Pons (tissue), 1 donor: ENCODE measurements at places on chromosomes 3 and 15.
A peak's percentile ranks its signal among the peaks of the same experiment; 100 is the strongest.

DNA sequence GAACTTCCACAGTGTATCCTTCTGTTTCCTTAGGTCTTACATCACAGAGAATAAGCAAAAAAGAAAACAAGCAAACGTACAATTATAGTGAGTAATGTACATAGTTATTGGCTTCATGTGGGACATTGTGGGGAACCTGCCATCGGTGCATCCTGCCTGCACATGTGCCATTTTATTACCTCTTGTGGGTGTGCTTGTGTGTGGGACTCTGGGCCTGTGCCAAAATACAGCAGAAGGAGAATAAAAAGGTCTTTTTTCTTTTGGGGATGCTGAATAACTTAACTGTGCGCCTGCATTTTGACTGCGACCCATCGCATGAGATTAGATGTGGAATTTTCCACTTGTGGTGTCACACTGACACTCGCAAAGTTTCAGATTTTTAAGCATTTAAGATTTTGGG, 169.6 kb upstream of the DCBLD2 start:
- DNase-seq: no peak

DNA sequence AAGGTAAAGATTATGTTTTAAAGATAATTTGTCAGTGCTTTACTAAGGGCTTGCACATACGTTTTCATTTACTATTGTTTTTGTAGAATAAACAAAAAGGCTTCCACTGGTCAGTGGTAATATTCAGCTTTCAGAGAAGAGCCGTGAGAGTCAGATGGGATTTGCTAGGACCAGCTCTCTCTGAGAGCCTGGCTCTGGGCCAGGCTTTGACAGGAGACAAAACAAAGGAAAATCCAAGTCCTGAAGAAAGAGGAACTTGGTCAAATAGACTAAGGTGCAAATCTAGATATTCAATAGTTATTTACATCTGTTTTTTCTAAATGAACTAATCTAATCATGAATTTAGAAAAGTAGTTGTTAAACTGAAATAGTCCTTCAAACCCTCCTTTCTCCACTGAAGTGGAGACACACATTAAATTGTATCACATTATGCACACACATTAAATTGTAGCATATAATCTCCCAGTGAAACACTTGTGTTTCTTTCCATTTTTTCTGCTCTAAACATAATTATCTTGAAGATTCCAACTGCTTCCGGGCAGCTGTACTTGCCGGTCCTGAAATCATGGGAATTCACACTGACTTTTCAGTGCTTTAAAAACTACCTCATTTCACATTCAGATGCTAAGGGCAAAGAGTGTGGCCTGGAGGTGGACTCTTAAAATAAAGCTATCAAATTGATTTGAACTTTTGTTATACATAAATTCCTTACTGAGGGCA, 55.1 kb upstream of the FILIP1L start:
- DNase-seq: peak; percentile 28

DNA sequence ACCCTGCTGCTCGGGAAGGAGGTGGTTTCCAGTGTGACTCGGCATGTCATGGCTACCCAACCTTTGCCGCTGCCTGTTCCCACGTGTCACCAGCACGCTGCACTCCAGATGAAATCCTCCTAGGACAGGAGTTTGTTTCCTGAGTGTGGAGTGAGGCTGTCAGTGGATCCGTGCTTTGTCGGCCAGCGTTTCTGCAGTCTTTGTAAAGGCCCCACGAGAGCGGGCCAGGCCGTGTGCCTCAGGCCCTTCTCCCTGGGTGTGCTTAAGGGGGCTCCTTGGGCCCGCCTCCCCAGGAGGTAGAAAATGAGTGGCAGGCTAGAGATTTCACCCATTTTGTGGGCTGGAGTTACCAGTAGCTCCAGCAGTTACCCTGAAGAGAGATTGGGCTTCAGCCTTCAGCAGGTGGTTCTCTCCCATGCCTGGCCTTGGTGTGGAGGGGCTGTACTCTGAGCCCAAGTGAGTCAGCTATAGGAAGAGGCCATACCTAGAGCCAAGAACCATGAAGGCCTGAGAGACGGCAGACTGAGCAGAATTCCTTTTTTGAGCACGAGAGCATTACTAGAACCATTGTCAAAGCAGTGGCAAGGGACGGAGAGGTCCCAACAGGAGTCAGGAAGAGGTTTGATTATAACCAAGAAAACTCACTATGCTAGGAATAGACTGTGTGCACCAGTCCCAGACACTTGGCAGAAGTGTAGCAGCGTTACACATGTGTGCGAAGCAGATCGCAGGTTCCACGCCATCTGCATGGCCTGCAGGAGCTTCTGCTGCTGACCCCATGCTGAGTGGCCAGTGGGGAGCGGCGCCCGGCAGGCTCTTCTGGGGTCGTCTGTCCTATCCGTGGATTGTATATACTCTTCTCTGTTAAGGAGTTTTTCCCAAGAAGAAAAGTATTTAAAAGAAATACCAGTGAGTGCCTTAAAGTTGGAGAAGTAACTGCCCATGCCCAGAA, 14.5 kb downstream of the MAP6D1 start:
- DNase-seq: no peak

DNA sequence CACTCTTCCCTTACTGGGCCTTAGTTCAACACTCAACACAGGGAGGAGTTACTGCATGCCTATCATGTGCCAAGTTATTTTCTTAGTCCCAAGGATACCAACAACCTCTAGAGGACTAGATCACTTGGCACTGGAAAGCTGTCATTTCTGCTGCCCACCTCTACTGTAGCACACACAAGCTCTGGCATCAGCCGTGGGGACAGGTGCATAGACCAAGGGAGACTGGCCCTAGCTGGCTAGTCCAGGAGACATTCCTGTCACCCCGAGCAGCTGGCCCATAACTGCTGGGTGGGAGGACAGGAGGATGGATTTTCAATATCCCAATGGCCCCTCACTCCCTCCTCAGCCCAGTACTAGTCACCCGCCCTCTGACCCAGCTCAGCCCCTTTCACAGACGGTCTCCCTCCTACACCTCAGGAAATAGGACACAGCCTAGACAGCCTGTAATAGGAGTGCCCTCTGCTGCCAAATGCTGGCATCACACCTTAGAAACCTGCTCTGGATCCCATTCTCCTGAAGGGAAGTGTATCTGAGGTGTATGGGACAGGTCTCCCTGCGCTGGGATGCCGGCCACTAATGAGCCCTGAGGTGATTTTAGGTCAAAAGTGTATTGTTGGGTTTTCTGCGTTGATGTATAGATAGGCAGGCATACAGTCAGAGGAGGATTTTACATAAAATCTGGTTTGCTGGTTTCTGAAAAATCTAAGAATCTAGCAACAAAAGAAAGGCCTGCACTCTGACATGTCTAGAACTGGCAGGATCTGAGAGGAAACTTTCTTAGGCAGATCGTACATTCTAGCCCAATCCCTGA, 3.4 kb upstream of the DZIP1L start:
- DNase-seq: peak; percentile 74

- DNase-seq: no peak
These were observed 601.7 kb upstream of the AGTR1 start for GRCh38 chr3:148095962-148096361.

DNA sequence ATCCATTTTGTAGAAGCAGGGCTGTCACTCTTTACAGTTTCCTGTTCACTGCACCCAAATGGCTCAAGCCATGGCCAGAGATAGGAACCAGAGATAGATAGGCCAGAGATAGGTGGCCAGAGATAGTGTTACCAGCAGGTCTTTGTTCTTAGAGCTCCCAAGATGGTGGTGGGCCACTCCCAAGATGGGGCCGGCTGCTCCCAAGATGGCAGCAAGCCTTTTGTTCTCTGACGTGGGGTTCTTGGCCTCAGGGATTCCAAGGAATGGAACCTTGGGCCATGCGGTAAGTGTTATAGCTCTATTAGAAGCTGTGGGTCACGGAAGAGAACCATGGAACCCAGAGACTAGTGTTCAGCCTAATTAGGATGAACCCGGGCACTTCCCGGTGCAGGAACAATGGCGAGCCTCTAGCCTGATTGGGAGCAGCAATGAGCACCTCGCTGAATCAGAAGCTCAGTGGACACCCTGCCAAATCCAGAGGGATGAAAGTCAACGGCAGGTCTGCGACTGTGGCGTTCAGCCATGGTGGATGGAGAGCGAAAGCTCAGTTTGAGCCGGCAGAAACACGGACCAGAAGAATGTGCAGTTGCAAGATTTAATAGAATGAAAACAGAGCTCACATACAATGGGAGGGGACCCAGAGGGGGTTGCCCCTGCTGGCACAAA, 45.0 kb upstream of the CD96 start:
- DNase-seq: no peak

- peak; percentile 22 for DNase-seq
These were observed 233.2 kb downstream of the FGF12 start for GRCh38 chr3:192494174-192494573.

DNA sequence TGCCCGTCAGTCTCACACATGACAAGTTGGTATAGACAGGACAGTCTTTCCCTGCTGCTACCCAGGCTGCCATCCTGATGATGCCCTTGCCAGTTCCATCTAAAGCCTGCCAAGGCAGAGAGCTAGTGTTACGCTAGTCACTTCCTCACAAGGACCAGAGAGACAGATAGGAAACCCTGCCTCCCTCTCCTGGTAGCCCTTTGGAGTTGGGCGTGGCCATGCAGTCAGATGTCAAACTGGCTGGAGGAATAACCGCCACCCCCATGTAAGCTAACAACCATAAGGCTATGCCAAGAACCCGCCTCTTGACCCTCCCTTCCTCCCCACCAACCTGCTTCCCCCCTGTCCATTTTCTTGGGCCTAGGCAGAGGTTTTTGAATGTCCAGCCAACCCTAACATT, 2.8 kb downstream of the TMEM115 start:
- no peak for DNase-seq
